ENCODE measurements at places on chromosomes 6 and 20. TPM values are rescaled to one million over a fixed set of nuclear protein-coding genes. Genes with fewer than 3 reads are reported as not detected.

Gene GRIK2
- total RNA-seq, result 82.7 TPM

Gene CALHM6
- total RNA-seq, result 2.7 TPM

Gene TOX2
- total RNA-seq, result 0.31 TPM

Gene MOG
- not detected for total RNA-seq

Gene FAXC
- 49.3 TPM for total RNA-seq

Gene SLC22A2
- total RNA-seq, result 1.1 TPM

Gene C6orf132
- not detected for total RNA-seq

Gene HS3ST5
- total RNA-seq, result 6.6 TPM

Gene DEF6
- total RNA-seq, result 0.47 TPM

Gene CSNK2A1
- 187 TPM for total RNA-seq

Gene CFAP206
- 3.0 TPM for total RNA-seq

Gene DEFB124
- not detected for total RNA-seq

Gene ID4
- 132 TPM for total RNA-seq

Gene HDGFL1
- not detected for total RNA-seq

Gene LY6G6C
- total RNA-seq, result 0.31 TPM

Gene GSTA2
- total RNA-seq, result not detected

Gene TCF15
- total RNA-seq, result 0.47 TPM

Gene CENPQ
- total RNA-seq, result 5.6 TPM

Gene PNPLA1
- not detected for total RNA-seq
